Midbrain (tissue), 1 donor: ENCODE measurements at places on chromosomes 16 and 17.

GRCh38 chr17:82065638-82066303 is at the start of gene DUS1L:
Gene DUS1L (minus strand): TSS chr17:82065804. CDS start chr17:82065059, 745 bp downstream.
- peak; percentile 44 for DNase-seq

- no peak for DNase-seq
These were observed 6.1 kb downstream of the DRG2 start for GRCh38 chr17:18093616-18094408.

GRCh38 chr17:18999394-18999793 is 5.2 kb downstream of the FAM83G start:
- no peak for DNase-seq

DNA sequence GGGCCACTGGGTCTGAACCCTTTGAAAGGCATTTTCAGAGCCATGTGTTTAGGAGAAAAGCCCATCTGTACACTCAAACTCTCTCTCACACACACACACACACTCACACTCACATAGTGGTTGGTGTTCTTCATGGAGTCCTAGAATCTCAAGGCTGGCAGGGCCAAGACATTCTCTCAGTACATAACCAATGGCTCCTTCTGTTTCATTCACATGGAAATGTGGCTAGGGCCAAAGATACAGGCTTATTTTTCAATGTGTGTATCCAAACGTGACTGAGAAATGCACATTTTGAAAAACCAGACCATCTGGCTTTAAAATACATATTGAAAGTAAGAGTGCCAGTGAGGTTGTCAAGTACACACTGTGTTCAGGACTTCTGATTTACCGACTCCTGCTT is 59.0 kb upstream of the SALL1 start:
- DNase-seq: no peak

GRCh38 chr17:64176556-64176955 is 46.6 kb upstream of the ERN1 start:
- DNase-seq: no peak

DNA sequence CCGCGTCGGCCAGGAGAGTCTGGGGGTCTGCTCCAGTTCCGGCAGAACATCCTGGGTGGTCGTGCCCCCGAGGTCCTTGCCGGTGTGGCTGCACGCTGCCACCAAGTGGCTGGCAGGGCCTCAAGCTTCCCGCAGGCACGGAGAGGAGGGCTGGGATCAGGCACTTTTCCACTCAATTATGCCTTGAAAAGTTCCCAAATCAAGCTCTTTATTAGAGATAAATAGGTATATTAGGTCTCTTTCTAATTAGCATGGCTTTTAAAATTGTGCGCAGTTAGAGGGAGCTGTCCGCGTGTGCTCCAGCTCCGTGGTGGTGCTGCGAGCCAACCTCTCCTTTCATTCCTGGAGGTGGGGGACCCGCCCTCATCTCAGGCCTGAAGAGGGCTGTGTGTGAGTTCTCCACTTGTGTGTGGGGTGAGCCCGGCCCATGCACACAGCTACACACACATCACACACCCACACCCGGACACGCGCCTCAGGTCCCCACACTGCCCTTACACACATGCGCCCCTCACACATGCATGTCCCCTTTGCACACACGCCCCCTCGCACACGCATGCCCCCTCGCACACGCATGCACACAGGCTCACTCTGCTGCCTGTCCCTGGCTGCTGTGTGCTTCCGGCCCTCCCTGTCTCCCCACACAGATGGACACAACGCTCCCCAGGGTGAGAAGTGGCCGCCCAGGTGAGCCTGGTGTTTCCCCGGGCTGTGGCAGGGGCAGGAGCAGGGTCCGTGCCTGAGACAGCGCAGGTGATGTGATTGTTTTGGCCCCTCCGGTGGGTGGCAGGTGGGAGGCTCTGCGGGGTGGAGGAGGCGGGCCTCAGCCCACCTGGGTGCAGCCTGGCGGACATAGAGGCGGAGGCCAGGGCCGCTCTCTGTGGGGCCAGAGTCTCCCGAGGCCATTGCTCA is 28.8 kb downstream of the CACNA1H start:
- DNase-seq: no peak

DNA sequence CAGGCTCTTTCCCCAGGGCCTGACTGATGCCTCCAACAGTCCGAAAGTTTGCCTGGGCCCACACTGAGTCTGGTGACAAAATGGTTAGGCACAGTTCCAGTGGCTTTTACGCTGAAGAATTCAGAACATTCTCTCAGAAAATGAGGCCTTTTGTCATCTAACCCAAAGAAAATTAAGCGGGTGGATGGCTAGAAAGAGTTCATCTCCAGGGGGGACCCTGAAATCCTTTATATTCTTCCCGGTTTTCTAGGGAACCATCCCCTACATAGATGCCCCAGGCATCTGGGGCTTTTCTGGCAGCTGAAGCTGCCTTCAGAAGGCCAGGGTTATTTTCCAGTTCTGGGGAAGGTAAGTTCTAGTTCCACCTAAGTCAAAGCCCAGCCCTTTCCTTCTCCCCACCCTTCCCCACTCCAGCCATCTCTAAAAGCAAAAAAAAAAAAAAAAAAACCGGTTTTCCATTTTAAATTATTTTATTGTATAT is 2.2 kb downstream of the RASD1 start:
- DNase-seq: peak; percentile 52

DNA sequence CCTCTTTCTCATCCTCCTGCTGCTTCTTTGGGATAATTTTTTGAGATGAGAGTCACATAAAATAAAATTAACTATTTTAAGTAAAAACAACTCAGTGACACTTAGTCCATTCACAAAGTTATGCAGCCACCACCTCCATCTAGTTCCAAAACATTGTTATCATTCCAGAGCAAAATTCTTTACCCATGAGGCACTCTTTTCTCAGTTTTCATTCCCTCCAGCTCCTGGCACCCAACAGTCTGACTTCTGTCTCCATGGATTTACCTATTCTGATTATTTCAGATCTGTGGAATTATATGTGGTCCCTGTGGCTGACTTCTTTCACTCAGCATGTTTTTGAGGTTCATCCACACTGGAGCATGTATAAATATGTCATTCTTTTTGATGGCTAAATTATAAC is 239.9 kb upstream of the DYNLRB2 start:
- DNase-seq: no peak

GRCh38 chr16:53995378-53995777 is 291.2 kb downstream of the IRX3 start:
- no peak for DNase-seq

- no peak for DNase-seq
These were observed 388.1 kb downstream of the SHISA9 start for GRCh38 chr16:13289515-13289914.

- DNase-seq: no peak
These were observed 24.4 kb downstream of the CNTNAP1 start for GRCh38 chr17:42706732-42707131.

- no peak for DNase-seq
These were observed 10.7 kb upstream of the CCL22 start for GRCh38 chr16:57347858-57348257.

GRCh38 chr16:69906838-69907401 is 44.2 kb upstream of the CLEC18A start:
- DNase-seq: no peak

- no peak for DNase-seq
These were observed 24.5 kb downstream of the AKAP1 start for GRCh38 chr17:57109393-57110151.

DNA sequence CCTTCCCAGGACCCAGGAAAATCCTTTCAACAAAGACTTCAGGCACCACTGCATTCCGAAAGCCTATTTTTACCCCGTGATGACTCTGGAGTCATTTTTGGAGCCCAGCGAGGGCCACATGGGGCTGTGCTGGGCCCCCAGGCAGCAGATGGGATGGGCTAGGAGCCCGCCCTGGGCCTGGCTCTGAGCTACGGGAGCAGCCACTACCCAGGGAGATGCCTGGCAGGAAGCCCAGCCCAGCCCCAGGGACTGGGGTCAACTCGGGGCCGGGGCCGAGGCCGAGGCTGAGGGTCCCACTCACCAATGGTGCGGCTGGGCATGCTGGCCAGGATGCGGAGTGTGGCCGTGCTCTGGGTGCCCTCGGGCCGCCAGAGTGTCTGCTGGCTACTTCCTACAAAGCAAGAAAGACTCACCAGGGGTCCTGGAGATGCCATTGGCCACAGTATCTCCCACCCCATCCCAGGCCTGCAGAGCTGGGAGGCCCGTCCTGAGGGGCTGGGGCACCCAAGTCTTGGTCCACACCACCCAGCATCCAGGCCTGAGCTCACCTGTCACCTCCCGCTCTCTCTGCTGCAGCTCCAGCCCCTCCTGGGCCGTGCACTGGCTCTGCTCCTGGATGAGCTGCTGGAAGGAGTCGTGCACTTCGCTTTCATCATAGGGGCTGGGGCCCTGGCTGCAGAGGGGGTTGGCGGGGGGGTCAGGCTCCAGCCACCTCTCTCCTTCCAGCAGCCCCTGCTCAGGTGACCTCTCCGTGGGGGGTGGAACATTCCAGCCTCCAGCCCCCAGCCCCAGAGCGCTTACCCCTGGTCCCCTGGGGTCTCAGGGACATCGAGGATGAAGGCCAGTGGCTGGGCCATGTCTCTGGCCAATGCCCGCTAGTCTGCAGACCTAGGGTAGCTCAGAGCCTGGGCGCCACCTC is 2.3 kb downstream of the TMC6 start:
- no peak for DNase-seq

DNA sequence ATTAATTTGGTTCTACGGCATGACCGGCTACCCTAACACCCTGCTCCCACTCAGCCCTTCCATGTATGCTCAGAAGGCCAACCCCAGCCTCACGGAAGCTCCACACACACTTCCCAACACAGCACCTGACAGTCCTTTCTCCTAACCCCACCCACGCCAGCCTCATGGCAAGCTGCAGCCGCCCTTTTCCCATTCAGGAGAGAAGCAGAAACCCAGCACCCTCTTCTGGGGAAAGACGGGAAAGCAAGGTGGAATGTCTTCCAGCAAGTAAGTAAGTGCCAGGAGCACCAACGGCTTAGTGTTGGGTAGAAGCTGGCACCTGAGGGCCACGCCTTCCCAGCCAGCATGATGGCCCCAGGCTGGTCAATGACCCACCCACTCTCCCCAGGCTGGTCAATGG is 32.1 kb downstream of the ABR start:
- DNase-seq: no peak

GRCh38 chr16:63684149-63685101 is 1437.4 kb downstream of the CDH11 start:
- no peak for DNase-seq

- DNase-seq: no peak
These were observed 43.4 kb downstream of the METTL16 start for GRCh38 chr17:2468270-2468669.

DNA sequence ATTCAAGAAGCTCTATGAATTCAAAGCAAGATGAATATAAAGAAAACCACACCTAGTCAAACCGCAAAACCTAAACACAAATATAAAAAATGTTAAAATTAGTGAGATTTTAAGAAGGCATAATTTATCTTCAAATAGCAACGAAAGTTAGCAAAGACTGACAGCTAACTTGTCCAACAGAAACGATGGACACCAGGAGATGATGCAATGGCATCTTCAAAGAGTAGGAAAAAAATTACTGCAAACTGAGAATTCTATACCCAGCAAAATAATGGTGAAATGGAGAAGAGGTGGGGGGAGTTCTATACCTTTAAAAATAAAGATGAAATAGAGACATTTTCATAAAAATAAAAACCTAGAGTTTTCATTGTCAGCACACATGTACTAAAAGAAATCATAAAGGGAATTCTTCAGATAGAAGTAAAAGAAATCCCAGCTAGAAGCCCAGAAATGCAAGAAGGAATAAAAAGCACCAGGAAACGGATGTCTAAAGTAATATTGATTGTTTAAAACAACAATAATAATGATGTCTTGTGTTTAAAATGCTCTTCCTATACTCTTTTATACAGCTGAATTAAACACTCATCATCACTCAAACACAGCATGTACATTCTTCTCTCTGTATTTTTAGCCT is 24.6 kb upstream of the TANC2 start:
- no peak for DNase-seq
